ENCODE measurements at places on chromosomes 2 and 18. TPM values are rescaled to one million over a fixed set of nuclear protein-coding genes. Genes with fewer than 3 reads are reported as not detected.

The OR6B3 gene
- total RNA-seq, result not detected

The CNNM3 gene
- total RNA-seq, result 13.0 TPM

The ADCY3 gene
- total RNA-seq, result 54.4 TPM

The MBD2 gene
- 105 TPM for total RNA-seq

The SERPINB4 gene
- total RNA-seq, result not detected

Measured in endothelial cell of umbilical vein (primary cell).